H7 (cell line): ENCODE measurements at places on chromosomes 6 and 20.
A peak's percentile ranks its signal among the peaks of the same experiment; 100 is the strongest.

DNA sequence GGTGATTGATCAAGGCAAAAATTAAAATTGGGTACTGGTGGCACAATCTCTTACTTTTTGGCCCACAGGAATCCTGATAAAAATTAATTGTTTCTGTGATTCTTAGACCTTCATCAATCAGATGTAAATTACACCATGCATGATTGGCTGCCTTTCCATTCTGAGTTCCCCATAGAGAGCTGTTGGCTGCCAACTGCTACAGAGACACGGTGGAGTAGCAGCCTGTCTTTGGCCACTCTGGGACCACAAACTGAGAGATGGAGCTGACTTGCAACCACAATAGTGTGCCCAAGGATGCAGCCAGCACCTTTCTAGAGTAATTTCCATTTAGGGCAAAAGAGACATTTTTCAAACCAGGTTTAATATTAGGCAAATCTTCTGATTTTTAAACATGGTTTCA lies 274.3 kb upstream of the MMS22L start:
- DNase-seq = peak; percentile 2

- peak; percentile 66 for DNase-seq
These were observed 117.0 kb downstream of the ERMARD start for GRCh38 chr6:169868458-169868857.

DNA sequence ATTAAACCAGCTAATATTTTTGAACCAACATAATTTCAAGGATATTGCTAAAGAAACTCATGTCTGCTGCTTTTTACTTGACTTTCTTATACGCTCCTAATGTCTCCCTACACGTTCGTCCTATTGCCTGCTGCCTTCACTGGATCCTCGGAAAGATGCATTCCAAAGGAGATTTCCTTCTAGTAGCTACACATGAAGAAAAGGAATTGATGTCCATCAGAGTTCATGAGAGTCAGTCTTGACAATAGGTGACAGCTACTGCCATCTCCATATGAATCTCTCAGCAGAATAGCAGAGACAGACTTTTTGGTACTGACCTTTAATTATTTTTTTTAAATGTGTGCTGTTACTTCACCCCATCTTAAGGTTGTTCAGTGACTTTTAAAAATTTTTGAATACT lies 24.2 kb upstream of the COL9A1 start:
- DNase-seq = no peak

DNA sequence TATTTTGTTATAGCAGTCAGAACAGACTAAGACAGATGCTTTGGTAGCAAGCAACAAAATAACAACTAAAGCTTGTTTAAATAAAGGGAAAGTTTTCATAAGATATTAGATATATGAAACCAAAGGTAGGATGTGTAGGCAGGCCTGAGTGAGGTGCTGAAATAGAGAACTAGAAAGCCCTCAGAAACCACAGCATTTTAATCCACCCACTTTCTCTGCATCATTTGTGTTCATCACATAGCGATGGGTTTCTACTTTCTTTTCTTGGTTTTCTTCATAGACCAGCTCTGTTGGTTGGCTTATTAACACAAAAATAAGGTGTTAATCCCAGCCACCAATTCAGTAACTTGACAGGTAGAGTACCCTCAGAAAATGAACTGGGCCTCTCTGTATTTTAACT lies 58.6 kb downstream of the RPS12 start:
- DNase-seq = no peak
